ENCODE measurements at places on chromosomes 6 and 20.

DNA sequence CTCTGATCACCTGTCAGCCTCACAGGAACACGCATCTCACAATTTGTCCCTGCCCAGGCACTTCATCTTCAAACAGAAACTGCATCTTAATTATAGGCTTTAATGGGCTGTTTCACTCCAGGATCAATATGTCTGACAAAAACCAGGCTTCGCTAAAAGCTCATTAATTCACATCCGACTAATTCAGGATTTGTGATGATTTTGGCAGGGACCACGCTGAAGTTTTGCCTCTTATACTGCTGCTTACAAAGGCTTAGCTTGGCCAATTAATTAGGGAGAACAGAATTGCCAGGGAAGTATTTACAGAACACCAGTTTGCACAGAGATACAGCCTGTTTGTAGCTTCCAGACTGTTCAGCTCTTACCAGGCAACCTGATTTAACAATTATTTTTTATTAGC is 541.0 kb upstream of the SPTLC3 start:
- no peak for DNase-seq

DNA sequence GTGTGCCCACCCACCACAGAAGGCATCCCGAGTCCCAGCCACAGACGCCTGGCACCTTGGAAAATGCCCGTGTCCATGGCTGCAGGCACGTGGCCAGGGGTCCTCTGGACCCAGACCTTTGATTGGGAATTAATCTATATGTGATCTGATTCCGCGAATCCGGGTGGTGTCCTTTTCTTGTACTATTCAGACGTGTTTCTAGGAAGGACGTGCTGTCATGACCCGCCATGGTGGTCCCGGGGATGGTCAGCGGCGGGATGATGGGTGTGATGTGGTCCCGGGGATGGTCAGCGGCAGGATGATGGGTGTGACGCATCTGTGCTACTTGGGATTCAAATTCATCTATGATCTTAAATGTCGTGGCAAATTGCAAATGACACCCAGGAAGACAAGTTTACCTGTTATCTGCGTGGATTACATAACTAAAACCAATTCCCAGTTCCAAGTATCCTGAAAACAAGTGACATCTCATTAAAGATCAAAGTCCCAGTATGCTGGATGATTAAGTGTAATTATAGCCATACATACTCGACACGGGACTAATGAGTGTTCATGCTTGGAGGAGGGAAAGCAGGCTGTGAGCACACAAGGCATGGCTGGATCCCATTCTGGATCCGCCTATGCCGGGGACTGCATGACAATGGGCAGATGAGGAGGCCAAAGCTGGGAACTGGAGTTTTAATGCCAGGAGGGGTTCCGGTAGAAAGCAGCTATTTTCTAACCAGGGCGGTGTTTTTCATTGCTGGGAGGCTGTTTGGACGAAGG is 256.5 kb downstream of the TAF4 start:
- no peak for DNase-seq

DNA sequence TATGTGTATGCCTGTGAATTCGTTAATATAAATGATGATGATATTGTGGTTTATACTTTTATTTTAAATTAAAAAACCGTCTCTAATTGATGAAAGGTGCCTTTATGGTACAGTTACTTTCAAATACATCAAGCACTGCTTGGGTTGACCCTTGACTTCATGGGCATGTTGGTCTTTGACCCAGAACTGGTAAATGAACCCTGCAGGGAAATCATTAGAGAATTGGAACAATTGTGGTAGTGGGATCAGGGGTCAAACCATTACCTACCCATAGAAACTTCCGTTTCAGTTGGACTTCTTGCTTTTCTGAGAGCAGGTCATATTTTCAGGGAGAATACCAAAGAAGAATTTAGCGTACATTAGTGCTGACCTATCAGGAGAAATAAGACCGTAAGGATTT is 258.0 kb downstream of the TMEM242 start:
- no peak for DNase-seq

GRCh38 chr6:81744131-81744530 is 8.3 kb downstream of the TENT5A start:
- DNase-seq: no peak

DNA sequence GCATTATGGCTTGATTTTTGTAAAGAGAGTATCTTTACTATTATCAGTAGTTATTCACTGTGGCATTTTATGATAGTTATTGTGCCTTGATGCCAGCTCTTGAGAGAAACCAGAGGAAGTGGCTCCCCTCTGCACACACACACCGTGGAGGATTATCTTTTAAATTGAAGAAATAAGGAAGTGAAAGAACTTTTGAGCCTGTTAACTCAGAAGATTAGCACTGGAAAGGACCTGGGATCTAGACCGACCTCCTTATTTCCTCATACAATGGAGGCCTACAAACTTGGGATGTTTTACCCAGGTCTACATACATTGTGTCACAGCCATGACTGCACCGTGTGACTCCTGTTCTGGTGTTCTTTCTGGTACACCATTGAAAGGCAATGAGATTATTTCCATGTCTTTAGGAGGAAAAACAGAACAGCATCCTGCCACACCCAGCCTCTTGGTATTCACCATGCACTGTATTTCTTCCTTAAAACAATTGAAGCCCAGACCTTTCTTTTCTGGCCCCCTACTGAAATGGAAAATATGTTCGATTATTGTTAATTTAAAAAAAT is 40.6 kb downstream of the HECA start:
- DNase-seq: no peak

GRCh38 chr6:149979293-149979692 is 15.6 kb downstream of the ULBP1 start:
- no peak for DNase-seq

DNA sequence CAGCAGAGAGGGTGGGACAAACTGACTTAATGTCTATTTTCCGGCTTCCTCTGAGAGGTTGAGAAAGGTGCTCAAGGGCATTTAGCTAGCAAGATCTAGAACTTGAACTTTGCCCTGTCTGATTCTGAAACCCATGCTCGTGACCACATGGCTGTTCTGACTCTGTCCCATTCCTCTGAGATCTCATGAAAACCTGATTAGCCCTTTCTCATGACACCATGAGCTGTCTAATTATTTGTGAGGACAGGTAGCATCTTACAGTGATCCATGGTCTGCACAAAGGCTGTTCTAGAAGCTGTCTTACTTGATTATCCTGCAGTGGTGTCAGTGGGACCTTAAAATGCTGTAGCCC is 89.6 kb upstream of the TOX2 start:
- peak; percentile 18 for DNase-seq

GRCh38 chr6:43143235-43144128 is 27.6 kb upstream of the SRF start:
- DNase-seq: peak; percentile 91

GRCh38 chr6:35485402-35485877 is 11.4 kb downstream of the TEAD3 start:
- no peak for DNase-seq

DNA sequence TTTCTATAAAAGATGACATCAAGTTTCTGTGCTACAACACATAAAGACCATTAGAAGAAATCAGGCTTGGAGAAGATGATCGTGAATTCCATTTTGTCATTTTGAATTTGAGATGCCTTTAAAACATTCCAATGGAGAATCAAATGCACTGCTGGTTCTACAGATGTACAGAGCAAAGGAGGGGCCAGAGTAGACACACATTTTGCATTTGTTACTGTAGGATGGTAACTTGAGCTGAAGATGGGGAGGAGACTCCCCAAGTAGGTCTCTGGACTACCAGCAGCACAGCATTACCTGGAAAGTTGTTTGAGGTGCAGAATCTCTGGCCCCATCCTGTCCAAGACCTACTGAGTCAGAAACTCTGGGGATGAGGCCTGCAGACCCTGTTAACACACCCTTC is 121.6 kb upstream of the RALGAPA2 start:
- no peak for DNase-seq

- DNase-seq: no peak
Measured at GRCh38 chr20:1576641-1577040, 19.1 kb upstream of the SIRPD start.

DNA sequence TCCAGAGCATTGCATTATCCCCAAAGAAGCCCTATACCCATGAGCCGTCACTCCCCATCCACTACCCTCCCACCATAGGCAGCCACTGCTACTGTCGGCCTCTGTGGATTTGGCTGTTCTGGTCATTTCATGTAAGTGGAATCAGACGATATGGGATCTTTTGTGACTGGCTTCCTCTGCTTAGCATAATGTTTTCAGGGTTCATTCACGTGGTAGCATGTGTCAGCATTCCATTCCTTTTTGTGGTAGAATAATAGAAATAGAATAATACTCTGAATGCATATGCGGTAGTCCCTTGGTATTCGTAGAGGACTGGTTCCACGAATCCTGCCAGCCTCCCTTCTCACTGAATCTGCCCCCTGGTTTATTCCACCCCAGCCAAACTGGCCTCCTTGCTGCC is 402.6 kb upstream of the SULF2 start:
- DNase-seq: no peak

DNA sequence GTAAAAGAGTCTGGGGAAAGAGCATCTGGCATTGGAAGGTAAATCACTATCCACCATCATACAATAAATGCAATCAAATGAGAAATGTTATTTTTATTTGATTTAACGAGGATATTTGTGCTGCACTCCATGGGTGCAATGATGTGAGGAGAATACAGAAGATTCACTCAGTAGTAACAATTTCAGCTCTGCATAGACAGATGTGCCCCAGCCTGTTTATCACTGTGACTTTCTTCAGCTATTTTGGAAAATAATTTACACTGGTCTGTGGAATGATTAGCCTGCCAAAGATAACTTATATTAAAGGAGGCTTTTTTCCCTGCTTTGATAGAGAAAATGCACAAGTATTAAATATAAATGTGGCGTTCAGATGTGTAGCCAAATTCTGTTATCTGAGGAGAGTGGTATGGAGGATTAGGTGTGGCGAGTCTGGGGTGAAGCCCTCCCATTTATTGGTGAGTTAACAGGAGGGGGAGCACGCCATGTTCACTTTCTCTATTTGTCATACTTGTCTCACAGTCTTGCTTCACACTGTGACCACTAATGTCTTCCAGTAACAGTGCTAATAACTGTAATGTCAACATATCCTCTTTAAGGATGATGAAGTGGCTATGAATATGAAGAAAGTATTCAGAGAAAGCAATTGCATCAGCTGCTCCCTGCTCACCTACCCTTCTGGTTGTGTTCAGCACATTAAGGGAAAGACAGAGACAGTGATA is 645.6 kb downstream of the MMUT start:
- DNase-seq: no peak

- no peak for DNase-seq
Measured at GRCh38 chr6:82015526-82015925, 232.0 kb downstream of the IBTK start.

GRCh38 chr6:46964716-46965519 is 43.2 kb upstream of the ADGRF5 start:
- DNase-seq: no peak

DNA sequence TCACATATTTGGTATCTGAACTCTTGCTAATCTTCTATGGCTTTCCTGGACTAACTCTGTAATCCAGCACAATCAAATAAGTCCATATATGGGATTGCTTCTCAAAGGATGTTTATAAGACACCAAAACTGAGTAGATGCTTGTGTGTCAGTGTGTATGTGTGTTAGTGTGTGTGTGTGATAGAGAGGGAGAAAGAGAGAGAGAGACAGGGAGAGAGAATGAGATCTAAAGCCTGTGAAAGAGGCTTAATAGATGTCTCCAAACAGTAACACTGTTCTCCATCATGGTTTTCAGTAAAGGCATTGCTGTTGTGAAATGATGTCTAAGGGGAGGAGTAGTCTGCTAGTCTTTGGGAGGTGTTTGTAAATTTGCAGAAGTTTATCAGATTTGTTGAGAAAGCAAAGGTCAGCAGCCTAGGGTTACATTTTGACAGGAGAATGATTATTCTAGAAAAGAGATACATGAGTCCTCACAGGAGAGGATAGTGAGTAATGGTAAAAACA is 73.9 kb upstream of the MLIP start:
- no peak for DNase-seq

GRCh38 chr6:108644252-108644651 is 83.5 kb downstream of the FOXO3 start:
- DNase-seq: no peak

Data from GM19239 (cell line).